ENCODE measurements at places on chromosomes 3 and 15.

DNA sequence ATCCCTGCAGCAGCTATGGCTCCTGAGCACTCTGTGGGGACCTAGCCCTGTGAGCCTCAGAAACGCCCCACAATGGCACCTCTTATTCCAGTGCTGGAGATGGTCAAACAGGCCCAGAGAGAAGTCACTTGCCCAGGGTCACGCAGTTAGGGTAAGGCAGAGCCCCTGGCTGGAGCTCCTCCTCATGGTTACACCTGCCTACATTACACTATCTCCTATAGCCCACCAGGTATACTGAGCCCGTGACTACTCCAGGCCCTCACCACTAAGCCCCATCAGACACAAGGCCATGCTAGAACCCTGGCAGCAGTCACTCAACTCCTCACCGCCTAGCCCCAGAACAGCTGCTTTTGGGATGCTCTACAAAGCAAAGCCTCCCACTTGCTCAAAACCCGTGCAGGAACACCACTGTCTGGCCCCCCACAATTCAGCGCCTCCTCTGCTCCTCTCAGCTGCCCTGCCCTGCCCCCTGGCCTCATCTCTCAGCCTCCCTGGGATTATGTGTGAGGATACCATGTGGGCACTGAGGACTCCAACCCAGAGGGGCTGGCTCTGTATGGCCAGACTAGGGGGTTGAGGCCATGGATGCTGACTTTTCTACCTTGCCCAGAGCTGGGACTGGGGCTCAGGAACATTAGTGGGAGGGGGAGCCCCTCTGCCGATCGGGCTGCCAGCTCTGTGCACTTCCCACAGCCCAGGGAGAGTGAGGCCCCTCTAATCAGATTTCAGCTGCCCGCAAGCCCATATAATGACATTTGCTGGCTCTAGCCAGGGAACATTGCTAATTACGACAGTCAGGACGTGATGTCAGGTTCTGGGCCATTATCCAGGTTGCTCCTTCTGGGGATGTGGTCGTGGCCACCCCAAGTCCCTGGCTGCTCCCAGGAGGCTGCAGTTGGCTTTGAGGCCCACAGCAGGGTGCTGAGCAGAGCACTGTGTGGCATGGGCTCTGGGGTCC lies 4.0 kb downstream of the NT5DC2 start:
- no peak for DNase-seq

DNA sequence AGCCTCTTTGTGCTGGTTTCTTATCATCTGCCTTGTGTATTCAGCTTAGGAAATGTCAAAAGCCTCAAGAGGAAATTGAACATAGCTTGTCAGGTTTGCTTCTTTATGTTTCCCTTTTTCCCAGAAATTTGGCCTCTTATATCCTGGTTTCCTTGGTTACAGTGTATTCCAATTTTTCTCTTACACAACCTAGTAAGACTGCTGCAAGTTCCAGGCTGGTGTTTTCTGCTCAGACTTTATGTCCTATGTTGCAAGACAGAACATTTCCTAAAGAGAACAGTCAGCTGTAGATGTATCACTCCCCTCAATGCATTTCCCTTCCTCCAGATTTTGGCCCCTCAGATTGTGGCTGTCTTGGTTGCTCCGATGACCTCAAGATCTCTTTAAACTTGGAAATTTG lies 102.5 kb downstream of the SH3GL3 start:
- no peak for DNase-seq

DNA sequence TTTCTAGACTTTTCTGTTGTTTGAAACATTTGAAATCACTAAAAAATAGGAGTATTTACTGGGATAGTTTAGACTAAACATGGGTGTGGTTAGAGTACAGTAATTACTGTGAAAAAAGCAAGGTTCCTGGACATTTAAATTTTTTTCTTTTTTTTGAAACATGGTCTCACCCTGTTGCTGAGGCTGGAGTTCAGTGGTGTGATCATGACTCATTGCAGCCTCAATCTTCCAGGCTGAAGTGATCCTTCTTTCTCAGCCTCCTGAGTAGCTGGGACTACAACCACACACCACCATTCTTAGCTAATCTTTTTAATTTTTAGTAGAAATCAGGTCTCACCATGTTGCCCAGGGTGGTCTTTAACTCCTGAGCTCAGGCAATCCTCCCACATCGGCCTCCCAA lies 20.4 kb upstream of the CELF6 start:
- DNase-seq = no peak

GRCh38 chr15:97092656-97093055 lies 762.2 kb downstream of the NR2F2 start:
- DNase-seq = no peak

- DNase-seq = peak; percentile 55
Observed at GRCh38 chr3:170055209-170055608, 17.4 kb downstream of the GPR160 start.

DNA sequence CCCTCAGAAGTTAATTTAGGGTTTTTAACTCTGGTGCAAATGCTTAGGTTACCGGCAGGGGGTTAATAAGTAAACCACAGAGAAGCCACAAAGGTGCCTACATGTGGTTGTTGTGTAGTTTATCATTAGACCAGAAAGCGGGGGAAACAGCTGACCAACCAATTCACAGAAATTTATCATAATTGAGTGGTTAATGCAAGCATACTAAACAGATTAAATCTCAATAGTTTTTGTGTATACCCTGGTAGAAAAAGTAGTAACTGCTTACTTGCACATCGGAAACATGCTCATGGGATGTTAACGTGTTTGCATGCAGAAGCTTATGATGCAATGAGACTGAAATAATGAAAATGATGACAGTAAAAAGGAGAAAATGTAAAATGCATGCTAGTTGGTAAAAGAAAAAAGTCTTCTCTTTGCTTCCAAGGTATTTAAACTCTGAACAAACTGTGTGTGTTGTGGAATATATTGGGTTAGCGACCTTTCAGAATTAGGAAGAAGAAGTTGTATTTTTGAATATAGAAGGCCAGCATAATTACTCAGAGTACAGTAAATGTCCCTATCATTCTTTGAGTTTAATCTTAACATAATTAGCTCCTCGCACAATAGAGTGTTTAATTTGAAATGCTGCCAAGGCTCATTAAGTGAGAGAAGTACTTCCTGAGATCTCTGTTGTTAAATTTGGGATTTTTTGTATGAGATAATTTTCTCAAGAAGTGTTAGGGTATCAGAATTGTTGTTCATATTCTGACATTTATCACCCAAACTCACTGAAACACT lies 316.2 kb downstream of the PTPRG start:
- DNase-seq = peak; percentile 71

DNA sequence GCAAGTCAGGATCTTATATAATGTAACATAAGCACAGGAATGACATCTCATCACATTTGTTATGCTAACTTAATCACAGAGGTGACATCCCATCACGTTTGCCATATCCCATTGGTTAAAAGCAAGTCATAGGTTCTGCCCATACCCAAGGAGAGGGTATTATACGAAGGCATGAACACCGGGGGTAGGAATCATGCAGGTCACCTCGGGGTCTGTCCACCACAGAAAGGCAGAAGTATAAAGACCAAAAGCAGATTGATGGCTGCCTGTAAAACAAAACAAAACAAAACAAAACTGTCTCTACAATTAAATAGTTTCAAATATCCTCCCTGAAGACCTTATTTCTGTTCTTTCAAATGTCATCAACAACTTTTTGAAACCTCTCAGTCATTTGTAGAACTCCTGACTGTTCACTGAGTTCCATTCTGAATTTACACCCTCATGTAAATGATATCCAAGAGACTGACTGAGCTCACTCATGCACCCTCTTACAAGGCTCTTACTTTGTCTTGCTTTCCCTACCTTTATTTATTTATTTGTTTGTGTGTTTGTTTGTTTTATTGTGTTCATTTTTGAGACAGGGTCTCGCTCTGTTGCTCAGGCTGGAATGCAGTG lies 22.7 kb upstream of the ZNF639 start:
- DNase-seq = no peak

GRCh38 chr15:89002830-89003229 lies 85.4 kb upstream of the ABHD2 start:
- DNase-seq = no peak

DNA sequence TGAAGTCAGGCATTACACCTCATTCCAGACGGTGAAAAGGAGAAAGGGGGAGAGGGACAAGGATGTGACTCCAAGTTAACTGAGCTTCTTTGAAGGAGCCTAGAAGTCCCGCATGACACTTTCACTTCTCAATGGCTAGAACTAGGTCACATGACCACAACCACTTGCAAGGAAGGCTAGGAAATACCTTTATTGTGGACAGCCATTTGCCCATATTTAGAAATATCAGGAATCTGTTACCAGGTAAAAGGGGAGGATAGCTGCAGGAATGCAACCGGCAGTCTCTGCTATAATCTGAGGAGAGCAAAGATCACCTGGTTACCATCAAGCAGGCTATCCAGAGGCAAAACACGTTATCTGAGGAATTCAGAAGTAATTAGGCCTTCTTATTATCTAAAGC lies 28.9 kb upstream of the PXYLP1 start:
- DNase-seq = no peak

DNA sequence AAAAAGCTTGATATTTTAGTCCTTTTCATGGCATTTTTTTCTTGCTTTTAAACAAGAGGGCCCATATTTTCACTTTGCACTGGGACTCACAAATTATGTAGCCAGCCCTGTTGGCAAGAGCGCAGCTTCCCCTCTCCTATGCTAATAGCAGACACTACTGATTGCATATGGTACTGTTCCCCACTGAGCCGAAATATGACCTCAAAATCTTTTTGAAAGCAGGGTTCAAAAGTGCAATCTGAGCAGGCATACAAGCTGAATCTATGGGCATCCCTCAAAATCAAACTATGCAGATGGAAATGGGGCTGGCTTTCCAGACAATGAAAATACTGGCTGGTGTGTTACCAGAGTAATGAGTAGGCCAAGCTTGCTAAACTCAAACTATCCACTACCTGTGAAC lies 225.2 kb upstream of the SETMAR start:
- DNase-seq = no peak

DNA sequence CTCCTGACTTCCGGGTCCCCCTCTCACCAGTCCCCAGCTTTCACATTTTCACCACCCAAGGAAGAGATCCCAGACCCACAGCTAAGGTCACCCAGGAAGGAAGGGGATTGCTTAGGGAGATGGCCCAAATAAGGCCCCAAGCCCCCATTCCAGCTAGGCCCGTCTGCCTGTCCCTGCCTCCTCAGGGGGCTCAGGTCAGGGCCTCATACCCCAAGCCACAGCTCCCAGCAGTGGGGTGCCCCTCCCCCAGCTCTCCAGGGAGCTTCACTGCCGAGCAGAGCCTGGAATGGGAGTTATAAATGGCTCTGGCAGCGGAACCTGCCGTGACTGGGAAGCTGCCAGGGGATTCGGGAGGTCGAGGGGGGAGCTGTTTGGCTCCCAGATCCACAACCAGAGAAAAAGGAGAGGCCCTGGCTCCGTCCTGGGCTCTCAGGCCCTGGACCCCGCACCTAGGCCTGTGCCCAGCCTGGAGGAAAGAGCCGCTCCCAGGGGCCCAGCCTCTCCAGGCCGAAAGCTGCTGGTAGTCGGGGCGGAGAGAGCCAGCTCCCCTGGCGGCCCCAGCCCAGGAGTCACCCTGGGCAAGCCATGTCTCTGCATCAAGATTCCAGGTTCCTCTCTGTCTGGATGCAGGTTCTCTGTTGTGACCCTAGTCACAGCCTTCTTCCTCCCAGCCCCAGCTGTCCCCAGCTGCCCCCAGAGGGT lies 550 bp downstream of the CCDC9B start:
- peak; percentile 83 for DNase-seq

DNA sequence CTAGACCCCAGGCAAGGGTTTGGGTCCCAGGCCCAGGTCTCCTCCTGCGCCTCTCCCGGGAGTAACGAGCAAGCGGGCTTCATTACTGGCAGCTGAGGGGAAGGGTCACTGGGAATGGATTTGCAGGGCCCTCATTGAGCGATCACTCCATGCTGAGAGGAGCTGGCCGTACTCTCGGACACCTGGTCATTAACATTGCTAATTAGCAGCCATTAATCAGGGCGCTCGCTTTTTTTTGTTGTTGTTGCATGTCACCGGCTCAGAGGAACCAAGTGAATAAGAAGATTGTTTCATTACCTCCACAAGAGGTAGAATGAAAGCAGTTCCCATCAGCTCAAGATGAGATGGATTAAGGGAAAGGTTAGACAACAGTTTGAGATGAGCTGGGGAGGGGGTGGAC lies 293.0 kb upstream of the ATP11B start:
- DNase-seq = no peak

- peak; percentile 28 for DNase-seq
Observed at GRCh38 chr3:154842536-154842935, 237.6 kb upstream of the MME start.

- no peak for DNase-seq
Observed at GRCh38 chr15:79724804-79725203, 172.0 kb downstream of the MTHFS start.

DNA sequence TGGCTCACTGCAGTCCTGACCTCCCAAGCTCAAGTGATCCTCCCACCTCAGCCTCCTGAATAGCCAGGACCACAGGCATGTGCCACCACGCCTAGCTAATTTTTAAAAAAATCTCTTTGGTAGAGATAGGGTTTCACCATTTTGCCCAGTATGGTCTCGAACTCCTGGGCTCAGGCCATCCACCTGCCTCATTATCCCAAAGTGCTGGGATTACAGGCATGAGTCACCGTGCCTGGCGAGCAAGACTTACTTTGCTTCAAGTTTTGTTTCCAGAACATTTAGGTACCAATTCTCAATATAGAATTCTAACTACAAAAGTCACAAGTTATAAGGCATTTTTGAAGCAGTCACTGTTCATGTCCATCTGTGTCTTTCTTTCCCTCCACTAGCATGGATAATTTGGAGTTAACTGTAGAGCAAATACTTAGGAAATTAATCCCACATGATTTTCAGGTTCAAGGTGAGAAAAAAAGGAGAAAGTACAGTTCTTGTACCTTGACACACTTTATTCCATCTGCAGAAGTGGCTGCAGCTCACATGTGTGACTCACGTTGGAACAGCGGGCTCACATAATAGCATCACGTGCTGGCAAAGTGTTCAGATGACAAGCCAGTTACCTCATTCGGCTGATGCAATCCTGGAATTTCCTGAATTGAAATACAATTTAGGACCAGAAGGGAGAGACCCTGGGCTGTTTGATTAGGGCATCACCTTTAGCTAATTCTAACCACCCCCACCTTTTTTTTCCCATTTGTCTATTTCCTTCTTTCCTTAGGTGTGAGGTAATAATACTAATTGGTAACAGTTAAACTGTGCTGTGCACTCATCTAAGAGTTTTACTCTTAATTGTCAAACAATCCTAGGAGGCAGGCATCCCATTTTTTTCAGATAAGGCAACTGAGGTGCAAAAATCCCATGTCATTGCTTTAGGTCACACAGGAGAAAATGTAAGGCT lies 46.9 kb upstream of the NEDD4 start:
- peak; percentile 96 for DNase-seq

- DNase-seq = no peak
Observed at GRCh38 chr15:33341953-33342352, 31.2 kb downstream of the RYR3 start.

GRCh38 chr3:50254577-50255250 lies 14.2 kb upstream of the SEMA3B start:
- DNase-seq = no peak

GRCh38 chr15:31305796-31306425 lies 20.7 kb upstream of the KLF13 start:
- no peak for DNase-seq

DNA sequence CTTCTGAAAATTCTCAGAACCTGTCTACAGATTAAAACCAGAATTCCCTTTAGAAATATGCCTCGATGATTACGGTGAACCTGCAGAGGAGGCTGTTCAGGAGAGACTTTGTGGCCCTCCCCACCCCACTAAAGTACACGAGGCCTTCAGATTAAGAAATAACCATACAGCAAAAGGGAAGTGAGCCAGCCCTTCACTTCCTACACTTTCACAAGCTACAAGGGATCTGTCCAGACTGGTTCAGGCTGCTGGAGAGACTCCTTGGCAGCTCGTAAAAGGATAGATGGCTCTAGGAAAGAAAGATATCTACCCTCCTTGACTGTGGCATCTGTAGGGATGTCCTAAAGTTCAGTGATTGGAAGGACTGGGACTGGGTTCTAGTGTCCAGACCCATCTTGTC lies 102.6 kb downstream of the ALDH1A2 start:
- no peak for DNase-seq
